ENCODE measurements at places on chromosomes 3 and 15.
A peak's percentile ranks its signal among the peaks of the same experiment; 100 is the strongest.

GRCh38 chr3:56422316-56422715 lies 46.0 kb downstream of the ERC2 start:
- DNase-seq: no peak

- peak; percentile 10 for DNase-seq
Observed at GRCh38 chr3:150384296-150385212, 23.5 kb upstream of the TSC22D2 start.

DNA sequence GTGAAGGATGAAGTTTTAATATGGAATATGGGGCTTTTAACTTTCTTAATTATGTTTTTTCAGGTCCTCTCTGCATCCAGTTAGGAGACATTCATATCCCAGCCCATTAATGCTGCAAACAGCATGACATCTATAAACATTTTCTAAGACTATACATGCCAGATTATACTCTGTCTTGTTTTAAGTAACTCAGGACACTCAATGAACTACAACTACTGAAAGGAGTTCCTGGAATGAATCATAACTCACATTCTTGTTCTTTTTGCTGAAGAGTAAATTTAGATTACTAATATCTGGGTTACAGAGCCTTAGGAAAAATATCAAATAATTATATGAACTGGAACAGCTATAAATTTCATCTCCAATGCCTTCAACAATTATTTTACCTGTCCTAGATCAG lies 167.4 kb downstream of the STAG1 start:
- no peak for DNase-seq

- DNase-seq: no peak
Observed at GRCh38 chr15:67548236-67548852, 5.8 kb downstream of the MAP2K5 start.

- DNase-seq: no peak
Observed at GRCh38 chr3:81916890-81917289, 155.4 kb upstream of the GBE1 start.

- no peak for DNase-seq
Observed at GRCh38 chr3:180693656-180694055, 14.4 kb upstream of the CCDC39 start.

GRCh38 chr15:60620708-60621107 lies 141.8 kb upstream of the ICE2 start:
- DNase-seq: no peak

DNA sequence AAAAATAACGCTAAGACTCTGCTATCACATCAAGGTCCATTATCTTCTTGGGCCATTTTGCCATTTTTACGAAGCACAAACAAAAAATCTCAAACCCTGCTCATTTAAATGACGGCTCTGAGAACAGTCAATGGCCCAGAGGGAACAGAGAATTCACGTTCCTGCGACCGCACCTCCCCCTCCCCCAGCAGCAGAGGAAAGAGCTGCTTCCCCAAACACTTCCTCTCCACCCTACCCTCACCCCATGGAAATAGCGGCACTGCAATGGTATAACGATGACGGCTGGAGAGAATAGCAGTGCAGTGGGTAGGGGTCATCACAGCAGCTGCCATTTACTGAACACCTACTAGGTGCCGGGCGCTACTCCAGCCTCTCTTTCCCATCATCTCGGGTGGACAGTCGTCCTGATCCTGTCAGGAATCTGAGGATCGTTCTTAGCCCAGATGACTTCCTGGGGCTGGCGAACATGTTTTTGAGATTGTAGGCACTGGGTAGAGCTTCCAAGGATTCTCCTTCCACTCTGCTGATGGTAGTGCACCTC lies 113.3 kb downstream of the IQSEC1 start:
- DNase-seq: no peak

GRCh38 chr15:95429345-95429744 lies 901.2 kb upstream of the NR2F2 start:
- DNase-seq: no peak

DNA sequence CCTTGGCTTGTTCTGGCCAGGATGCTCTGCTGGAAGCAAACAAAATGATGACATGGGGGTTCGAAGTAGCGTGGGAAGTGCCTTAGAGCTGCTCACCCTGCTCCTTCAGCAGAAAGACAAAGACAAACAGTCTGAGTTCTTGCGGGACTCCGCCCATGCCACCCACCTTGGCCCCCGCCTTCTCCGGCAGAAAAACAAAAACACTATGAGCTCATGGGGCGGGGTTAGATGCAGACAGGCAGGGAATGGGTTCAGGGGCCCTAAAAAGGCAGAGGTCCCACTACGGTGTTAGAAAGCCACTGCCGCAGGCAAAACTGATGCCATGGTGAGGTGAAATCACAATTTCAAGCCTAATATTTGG lies 9.7 kb upstream of the NCKIPSD start:
- no peak for DNase-seq

GRCh38 chr3:56154297-56154696 lies 314.0 kb downstream of the ERC2 start:
- DNase-seq: no peak

Measured in activated T-cell treated with anti-CD3 and anti-CD28 coated beads, Interleukin-2, amount 50 U/mL, for 4 hours (primary cell).